H1 (cell line): ENCODE measurements at places on chromosomes 1 and 21.

GRCh38 chr21:46171996-46172862 lies 12.0 kb downstream of the SPATC1L start:
- DNase-seq: peak; percentile 42

GRCh38 chr1:30786264-30786991 lies 28.9 kb upstream of the LAPTM5 start:
- no peak for DNase-seq

GRCh38 chr1:145730467-145730866 lies 11.2 kb downstream of the CD160 start:
- DNase-seq: no peak

GRCh38 chr1:87951852-87952251 lies 623.2 kb downstream of the LMO4 start:
- DNase-seq: no peak

DNA sequence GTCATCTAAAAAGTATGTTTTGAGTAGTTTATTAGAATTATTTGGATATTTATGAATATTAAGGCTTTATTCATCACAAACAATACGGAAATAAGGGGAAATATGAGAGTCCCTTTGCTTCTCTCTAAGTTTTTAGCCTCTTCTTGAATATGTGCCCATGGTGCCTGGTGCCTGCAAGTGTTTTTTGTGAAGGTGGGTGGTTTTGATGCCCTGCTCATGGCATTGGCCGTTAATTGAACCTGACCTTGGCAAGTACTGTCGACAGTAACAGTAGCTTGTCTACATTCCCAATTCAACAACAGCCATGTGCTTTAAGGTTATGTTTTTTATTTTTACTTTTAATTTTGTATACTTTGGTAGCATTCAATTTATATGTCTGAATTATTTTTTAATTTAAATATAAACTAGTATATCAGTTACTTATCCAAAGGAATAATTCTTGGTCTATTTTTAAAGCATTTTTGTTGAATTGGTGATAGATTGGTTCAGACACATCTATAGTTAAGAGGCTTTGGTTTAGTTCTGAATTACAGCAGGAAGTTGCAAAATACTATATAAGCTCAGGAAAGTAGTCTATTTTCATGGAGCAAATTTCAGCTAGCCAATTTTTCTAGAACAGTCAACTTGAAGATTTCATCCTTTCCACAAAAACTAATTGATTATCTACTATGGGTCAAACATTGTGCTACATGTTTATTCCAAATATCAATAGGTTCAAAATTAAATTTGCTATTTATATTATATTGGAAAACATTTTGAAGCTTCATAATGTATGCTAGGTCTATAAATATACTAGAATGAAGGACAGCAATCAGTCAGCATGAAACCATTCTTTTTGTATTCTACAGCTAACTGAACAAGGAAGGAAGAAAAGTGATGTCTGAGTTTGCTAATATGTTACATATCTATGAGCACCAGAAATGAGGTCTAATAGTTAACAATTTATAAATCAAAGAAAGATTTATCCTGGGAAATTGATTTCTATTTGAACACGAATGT lies 184.4 kb downstream of the MRPL39 start:
- no peak for DNase-seq

GRCh38 chr21:32658524-32658923 lies 46.3 kb upstream of the CFAP298 start:
- DNase-seq: no peak

DNA sequence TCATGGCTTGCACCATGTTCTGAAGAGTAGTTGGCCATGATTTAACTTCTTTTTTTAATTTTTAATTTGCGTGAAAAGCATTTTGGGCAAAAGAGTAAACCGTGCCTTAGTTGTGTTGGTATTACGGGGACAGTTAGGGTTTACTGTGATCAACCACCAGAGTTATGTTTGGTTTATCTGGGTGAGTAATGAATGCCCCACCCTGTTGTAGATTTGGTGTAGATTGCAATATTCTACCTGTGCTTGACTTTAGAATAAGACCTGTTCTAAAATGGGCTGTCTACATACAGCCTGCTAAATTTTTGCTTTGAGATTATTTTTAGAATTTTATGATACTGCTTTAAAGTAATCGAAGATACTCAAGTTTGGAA lies 1.4 kb downstream of the USP25 start:
- no peak for DNase-seq

DNA sequence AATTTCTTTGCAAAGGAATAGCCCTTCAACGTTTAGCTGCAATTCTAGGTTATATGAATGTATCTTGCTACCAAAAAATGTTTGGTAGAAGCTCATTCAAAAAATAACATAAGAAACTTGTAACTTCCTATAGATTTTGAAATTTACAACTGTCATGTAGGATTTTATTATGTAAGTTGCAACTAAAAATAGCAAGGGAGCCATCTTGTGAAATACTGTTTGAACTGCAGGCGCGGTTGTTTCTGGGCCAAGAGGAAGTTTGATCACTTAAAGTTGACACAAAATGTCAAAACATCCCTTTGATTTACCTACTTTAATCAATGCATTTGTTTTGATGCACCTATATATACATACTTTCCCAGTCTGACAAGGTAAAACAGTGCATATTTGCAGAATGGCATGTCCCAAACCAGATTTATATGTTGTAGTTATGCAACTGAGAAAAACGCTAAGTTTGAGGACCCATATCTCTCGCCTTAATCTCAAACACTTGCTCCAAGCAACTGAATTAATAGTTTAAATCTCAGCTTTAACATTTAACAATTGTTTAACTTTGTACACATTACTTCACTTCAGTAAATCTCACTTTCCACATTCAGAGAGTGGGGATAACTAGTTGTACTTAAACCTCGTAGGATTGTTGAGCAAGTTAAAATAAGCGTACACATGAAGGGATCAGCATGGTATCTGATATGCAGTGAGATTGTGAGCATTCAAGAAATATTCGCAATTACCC lies 63.9 kb downstream of the KCNK2 start:
- DNase-seq: no peak

- no peak for DNase-seq
These were observed 6.8 kb upstream of the HAX1 start for GRCh38 chr1:154265586-154265985.

DNA sequence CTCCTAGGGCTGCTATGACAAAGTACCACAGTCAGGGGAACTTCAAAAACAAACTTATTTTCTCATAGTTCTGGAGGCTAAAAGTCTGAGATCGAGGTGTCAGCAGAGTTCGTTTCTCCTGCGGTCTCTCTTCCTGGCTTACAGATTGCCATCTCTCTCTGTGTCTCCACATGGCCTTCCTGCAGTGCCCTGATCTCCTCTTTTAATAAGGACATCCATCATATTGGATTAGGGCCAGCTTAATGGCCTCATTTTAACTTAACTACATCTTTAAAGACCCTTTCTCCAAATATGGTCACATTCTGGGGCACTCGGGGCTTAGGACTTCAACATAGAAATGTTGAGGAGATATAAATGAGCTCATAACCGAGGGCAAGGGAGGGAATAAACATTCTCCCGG lies 12.2 kb downstream of the C1orf74 start:
- DNase-seq: no peak

- DNase-seq: no peak
These were observed 13.7 kb downstream of the CD84 start for GRCh38 chr1:160565564-160565963.

DNA sequence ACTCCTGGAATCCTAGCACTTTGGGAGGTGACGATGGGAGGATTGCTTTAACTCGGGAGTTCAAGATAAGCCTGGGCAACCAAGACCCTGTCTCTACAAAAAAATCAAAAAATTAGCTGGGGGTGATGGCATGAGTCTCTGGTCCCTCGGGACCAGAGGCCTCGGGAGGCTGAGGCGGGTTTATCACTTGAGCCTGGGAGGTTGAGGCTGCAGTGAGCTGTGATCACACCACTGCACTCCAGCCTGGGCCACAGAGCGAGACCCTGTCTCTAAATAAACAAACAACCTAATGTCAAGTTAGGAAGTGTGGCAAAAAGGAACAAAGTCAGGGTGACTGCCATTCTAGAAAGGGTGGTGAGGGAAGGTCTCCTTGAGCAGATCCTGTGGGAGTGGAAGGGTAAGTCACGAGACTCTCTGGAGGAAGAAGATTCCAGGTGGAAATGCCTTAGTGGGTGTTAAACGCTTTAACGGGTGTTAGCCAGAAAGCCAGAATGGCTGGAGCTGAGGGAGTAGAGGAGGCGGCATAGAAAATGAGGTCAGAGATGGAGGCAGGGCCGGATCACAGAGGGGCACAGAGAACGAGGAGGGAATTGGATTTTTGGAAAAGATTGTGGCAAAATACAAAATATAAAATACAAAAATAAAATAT lies 62.2 kb upstream of the ATP5PO start:
- DNase-seq: peak; percentile 26

GRCh38 chr1:23638786-23639241 lies 52.8 kb upstream of the RPL11 start:
- no peak for DNase-seq

DNA sequence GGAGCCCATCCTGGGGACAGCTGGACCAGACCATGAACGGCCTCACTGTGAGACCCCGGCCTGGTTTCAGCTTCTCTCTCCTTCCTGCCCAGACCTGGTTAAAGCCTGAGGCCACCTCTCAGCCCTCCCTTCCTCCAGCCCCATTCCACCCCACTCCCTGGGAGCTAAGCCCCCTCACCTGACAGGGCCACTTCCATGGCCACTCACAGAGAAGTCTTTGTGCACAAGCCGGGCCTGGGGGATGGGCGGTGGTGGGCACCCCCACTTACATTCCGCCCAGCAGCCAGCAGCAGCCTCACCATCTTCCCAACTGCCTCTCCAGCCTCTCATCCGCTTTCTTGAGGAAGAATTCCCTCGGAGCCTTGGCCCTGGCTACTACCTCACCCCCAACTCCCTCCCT lies 40.4 kb downstream of the RHBG start:
- DNase-seq: no peak

- DNase-seq: no peak
These were observed 291.1 kb upstream of the ADAMTS5 start for GRCh38 chr21:27257908-27258556.

- DNase-seq: no peak
These were observed 43.7 kb downstream of the SAMD13 start for GRCh38 chr1:84345220-84345619.

GRCh38 chr1:90201467-90202358 lies 206.8 kb downstream of the ZNF326 start:
- DNase-seq: no peak

DNA sequence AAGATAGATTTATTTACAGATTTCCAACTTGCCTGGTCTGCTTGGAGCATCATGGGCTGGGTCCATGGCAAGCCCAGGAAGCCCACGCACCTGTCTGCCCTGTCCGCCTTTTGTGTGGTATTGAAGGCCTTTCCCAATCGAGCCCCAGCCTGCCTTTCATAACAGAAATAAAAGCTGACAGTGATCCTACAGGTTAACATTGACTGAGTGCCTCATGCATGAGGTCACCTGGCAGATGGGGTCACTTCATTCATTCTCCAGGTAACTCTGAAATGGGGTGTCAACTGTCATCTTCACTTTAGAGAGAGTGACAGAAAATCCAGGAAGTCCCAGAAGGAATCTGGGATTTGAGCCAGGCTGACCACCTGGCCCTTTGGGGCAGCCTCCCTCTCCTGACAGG lies 36.3 kb upstream of the CASZ1 start:
- DNase-seq: no peak

- no peak for DNase-seq
These were observed 161.5 kb downstream of the ADSS2 start for GRCh38 chr1:244289991-244290785.

DNA sequence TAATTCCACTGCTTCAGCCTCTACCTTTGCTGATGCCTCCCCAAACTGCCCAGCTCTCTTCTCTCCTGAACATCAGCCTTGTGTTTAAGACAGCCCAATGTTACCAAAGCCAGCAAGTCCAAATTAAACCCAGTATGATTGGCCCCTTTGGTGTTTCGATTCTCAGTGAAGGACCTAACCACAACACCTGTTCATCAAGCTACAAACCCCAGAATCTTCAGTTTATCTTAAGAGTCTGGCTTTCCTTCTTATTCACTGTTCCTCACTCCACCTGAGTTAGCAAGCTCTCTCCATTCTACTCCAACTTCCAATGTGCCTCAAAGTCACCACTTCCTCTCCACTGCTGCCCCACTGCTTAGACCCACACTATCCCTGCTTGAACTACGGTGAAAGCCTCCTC lies 25.5 kb upstream of the ITPKB start:
- no peak for DNase-seq

- no peak for DNase-seq
These were observed 92.1 kb downstream of the MAB21L3 start for GRCh38 chr1:116203181-116203723.

DNA sequence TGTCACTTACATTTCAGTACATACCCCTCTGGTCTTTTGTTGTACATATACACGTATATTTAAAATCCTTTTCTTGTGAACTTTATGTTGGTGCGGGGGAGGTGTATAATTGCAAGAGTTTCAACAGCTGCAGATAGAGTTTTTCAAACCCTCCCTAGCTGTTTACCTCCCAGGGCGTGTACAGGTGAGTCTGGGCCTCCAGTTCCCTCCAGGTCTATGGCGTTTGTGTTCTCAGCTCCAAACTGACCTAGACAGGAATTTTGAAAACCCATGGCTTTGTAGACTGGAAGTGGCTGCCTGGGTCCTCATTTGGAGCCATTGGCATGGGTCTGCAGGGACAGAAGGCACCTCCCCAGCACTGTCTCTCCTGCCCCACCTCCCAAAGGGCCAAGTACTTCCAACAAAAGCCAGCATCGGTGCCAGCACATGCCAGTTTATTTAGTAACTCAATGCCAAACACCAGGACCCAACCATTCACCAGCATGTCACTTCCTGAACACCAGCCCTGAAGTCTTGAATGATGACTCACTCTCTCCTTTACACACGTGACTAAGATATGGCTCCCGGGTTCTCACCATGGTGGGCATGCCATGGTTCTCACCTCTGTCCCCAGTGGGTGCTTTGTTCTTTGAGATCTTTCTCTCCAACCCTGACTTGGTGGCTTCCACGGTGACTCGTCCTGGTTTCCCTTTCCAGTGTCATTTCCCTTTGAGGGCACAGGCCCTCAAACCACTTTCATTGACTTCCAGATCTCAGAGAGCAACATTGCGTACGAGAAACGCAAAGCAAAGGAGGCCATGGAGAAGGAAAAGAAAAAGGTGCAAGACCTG lies 57.3 kb upstream of the EFHD2 start:
- DNase-seq: no peak

DNA sequence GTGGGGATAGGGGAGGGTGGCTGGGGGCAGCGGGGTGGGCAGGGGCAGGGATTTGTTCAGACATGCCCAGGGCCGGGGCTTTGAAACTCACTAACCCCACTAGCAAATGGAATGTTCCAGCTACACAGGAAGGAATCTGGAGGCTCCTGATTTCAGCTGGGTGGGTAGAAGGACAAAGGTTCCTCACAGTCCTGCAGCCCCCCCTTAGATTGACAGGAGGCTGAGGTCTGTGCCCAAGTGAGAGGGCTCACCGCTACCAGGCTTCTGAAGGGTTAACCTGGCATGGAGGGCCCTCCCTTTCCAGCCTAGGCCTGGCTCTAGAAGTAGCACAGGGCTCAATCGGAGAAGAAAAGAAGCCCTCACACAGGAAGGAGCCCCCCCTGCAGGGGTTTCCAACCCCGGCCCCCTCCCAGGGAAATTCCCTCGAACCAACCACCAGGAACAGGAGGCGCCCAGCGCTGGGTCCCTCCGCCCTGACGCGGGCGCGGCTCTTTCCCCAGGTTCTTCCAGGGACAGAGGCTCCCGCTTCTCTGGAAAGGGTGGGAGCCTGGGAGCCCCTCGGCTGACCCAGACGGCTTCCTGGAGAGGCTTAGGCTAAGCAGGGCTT lies 3.3 kb downstream of the EPHA2 start:
- no peak for DNase-seq

- peak; percentile 75 for DNase-seq
These were observed at the start of gene PLPPR5 for GRCh38 chr1:99004861-99005442. PLPPR5 (minus strand) TSS chr1:99004861; CDS start chr1:99004671, 190 bp downstream.
